ENCODE measurements at places on chromosomes 7 and 10.

DNA sequence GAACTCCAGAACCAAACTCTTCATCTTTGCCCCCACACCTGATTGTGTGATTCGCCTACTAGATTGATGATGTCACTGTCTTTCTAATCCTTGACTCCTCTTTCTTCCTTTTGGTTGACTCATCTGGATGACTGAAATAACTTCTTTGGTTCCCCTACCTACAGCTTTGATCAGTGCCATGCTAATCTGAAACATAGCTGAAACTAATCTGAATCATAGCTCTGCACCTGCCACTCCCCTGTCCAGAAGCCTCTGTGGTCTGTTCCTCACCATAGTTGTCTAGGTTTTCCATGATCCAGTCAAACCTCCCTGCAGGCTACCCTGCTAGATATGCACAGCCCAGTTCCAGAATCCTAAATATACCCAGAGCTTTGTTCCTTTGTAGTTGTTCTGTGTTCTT is 51.9 kb downstream of the ZNF365 start:
- no peak for DNase-seq

DNA sequence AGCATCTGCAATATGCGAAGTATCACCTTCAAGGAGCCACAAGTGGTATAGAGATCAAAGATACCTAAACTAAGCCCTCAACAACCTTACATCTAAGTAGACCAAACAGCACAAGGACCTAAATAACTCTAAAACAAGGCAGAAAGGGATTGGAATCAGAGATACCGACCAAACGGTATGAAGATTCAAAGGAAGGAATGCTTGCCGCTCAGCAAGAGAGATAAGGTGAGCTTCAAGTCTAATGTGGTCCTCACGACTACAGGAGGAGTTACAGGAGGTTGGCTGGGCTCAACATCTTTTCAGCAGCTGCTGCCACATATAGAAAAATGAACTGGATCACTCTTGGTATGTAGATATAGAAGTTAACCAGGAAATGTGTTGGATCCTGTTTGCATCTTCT is 11.6 kb downstream of the ABLIM1 start:
- no peak for DNase-seq

DNA sequence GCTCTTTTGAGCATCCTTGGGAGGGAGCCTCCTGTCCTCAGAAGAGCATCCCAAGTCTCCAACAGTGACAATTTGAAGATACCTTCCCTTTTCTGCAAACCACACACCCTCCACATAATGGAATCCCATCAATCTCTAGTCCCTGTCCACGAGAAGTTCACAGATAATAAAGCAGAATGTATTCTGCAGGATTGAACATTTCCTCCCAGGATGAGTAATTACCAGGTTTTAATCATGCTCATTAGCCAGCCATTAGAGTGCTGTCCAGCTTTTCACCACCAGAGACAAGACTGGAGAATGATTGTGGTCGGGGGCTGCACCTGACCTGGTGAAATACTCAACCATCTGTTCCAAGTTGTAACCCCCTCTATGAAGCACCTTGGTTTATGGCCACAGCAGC is 958.6 kb downstream of the KCNMA1 start:
- DNase-seq = no peak

DNA sequence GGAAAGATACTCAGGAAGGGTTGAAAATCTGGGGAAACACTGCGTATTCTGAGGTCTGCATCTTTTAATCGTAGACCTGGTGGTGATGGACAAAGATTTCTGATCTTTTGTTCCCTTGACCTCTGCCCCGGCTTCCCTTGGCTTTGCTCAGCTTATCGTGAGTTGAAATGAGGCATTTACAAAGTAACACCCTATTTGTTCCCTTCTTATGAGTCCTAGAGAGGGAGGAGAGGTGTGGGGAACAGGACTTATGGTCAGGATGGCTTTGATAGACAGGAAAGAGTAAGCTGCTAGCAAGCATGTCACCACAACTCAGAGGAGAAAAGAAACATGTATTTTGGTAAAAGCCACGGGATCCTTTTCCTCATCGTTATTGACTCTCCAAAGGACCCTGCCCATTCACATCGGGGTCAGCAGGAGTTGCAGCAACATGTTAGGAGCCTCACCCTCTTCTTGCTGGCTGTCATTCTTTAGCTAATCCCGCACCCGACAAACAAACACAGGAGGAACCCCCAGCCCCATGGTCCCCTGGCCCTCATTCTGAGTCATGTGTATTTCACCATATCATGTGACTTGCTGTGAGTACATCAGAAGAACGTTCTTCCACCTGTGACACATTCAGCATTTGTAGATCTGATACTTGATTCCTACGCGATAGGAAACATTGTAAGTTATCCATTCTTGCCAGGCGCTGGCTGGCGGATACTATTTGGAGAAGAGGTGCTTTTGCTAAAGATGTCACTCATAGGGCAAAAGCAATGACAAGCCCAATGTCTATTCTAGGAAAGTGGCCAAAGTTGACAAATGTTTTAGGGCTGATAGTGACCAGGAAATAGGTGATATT is 170.1 kb downstream of the RTKN2 start:
- DNase-seq = no peak

DNA sequence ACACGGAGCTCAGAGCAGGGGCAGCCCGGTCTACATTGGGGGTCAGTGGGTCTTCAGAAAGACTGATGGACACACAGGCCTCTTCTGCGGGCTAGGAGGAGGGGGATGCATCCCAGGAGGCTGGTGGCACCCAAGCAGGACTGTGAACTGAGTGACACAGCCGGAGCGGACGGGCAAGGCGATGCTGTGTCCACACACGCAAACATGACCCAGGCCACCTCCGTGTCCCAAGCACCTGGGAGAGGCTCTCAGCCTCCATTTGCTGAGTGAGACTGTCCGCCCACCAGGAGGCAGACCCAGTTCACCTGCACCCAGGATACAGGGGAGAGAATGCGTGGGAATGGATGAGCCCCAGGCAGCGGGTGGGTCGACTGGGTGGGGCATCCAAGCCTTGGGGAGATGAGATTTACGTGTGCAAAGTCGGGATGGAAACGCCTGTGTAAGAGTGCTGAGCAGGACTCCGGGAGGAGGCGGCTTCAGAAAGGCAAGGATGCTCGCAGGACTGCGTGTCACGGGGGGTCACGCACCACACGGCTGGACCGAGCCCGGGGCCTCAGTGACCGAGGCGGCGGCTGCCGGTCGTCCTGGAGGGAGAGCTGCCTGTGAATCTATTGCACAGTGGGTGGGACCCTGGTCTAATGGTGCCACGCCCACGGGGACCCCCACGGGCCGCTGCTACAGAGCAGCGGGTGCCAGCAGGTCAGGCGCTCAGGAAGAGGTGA is 262.8 kb downstream of the ADARB2 start:
- DNase-seq = no peak

GRCh38 chr10:79424221-79425073 is 21.0 kb downstream of the ZCCHC24 start:
- DNase-seq = no peak

GRCh38 chr10:78109210-78109609 is 75.5 kb downstream of the RPS24 start:
- DNase-seq = no peak

DNA sequence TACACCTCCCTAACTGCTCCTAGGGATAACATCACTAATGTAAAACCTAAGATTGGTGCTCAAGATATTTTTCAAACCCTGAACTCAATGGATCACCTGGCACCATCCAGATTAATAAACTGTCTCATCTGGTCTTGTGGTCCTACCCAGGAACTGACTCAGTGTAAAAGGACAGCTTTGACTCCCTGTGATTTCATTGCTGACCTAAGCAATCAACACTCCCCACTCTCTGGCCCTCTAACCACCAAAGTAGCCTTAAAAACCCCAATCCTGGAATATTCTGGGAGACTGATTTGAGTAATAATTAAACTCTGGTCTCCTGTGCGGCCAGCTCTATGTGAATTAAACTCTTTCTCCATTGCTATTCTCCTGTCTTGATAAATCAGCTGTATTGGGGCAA is 6.2 kb upstream of the USP54 start:
- no peak for DNase-seq

GRCh38 chr10:12091421-12091820 is 22.7 kb downstream of the DHTKD1 start:
- no peak for DNase-seq

- no peak for DNase-seq
Observed at GRCh38 chr10:25162391-25162790, 12.4 kb upstream of the GPR158 start.

GRCh38 chr7:113339661-113340060 is 221.3 kb upstream of the SMIM30 start:
- DNase-seq = no peak

DNA sequence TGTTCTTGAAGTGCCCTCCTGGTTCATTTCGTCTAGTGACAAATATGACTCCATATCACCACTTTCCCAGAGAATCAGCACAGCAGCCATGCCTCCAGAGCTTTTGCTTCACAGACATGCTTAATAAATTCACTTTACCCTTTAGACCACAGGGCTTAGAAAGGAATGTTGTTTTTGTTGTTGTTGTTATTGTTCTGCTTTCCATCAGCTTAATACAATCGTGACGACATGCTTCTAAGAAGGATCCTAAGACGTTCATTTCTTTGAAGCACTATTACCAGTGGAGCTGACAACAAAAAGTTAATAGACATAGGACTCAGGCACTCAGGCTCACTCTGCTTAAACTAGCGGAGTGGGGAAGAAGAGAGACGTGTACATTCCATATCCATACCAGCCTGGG is 418.6 kb downstream of the KCNMA1 start:
- DNase-seq = no peak

- DNase-seq = no peak
Observed at GRCh38 chr7:151308791-151309190, 32.8 kb upstream of the NUB1 start.

GRCh38 chr10:4543938-4544533 is 282.0 kb upstream of the AKR1E2 start:
- DNase-seq = no peak

DNA sequence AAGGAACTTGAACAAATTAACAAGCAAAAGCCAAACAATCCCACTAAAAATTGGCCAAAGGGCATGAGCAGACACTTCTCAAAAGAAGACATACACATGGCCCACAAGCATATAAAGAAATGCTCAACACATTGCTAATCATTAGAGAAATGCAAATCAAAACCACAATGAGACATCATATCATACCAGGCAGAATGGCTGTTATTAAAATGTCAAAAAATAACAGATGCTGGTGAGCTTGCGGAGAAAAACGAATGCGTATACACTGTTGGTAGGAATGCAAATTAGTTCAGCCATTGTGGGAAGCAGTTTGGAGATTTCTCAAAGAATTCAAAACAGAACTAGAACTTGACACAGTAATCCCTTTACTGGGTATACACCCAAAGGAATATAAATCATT is 311.7 kb upstream of the HPS1 start:
- DNase-seq = no peak

DNA sequence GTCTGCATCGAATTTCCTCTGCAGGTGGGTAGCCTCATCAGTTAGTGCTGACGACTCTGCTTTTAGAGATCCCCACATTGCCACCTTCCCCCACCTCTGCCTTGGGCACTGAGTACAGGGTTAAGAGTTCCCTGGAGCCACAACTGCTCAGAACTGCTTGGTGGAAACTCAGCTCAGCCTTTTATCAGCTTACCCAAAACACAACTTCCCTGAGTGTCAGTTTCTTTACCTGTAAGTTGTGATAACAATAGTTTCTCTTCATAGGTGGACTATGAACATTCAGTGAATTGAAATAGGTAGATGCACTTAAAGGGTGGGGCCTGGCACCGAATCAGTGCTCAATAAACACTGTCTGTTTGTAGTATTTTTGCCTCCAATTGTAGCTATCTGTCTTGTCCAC is 11.3 kb downstream of the ASB13 start:
- DNase-seq = no peak

DNA sequence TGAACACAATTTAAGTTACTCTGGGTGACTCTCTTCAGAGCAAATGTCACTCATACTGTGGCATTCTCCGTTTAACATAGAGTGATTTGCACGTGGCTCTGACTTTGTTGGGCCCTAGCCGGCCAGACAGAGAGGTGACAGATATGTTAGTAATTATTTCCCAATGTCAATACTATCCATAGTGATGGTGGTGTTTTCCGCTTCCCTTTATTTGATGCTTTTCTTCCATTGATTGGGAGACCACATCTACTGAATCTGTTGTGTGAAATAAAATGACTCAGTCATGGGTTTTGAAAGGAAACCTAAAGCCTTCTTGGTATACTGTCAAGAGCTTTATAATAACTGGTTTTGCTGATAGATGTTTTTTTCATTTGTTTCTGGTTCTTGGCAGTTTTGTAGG is 7.4 kb downstream of the AVL9 start:
- no peak for DNase-seq

GRCh38 chr10:6299234-6299633 is 96.5 kb downstream of the PFKFB3 start:
- DNase-seq = no peak

DNA sequence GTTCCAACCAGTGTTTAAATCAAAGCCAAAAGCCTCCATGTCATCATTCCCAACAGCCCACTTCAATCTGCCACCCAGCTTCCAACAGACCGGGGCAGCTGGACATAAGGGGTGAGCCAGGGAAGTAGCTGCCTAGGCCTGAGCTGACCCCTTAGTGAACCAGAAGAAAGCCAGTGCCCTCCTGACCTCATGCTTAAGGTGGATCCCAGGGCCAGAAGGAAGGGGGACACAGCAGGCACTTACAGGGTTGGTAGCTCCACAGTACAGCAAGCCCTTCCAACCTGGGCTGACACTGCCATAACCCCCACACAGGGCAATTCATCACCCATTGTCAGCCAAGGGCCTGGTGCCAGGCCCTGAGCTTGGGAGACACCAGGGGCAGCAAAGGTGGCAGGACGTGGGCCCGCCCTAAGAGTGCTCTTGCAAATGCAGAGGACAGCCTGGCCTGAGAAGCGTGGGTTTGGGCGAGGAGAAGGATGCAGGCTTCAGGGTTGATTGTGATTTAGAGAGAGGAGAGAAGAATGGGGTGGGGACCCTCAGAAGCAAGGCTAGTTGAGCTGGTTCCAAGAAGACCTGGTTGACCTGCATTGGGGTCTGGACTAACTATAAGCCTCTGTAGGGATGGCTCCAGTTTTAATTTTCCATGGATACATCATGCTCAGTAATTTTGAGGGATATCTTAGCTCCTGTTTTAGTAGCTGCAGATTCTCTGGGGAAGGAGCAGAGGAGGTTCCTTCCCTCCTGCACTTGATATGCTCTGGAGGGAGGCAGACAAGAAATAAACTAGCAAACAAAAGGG is 3.1 kb upstream of the CYP26A1 start:
- DNase-seq = no peak

DNA sequence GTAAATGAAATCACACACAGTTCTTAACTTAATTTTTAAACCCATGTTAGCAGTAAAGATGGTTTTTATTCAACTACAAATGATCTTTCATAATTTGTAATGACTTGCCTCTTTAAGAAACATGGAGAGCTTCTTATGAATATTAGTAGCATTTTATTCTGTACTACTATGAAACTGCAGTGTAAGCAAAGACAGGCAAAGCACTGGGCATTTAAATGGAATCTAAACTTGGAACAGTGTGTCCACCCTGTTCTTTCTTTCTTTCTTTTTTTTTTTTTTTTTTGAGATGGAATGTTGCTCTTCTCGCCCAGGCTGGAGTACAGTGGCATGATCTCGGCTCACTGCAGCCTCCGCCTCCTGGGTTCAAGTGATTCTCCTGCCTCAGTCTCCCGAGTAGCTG is 740.4 kb upstream of the IGFBP3 start:
- no peak for DNase-seq

- no peak for DNase-seq
Observed at GRCh38 chr10:23534326-23534725, 95.5 kb downstream of the OTUD1 start.

All from skeletal muscle cell (primary cell).